ENCODE measurements at places on chromosomes 13 and 19. TPM values are rescaled to one million over a fixed set of nuclear protein-coding genes. Genes with fewer than 3 reads are reported as not detected.

GRCh38 chr19:55173714-55174409 is 6.2 kb downstream of the SYT5 start:
- ATAC-seq, result peak; percentile 70

DNA sequence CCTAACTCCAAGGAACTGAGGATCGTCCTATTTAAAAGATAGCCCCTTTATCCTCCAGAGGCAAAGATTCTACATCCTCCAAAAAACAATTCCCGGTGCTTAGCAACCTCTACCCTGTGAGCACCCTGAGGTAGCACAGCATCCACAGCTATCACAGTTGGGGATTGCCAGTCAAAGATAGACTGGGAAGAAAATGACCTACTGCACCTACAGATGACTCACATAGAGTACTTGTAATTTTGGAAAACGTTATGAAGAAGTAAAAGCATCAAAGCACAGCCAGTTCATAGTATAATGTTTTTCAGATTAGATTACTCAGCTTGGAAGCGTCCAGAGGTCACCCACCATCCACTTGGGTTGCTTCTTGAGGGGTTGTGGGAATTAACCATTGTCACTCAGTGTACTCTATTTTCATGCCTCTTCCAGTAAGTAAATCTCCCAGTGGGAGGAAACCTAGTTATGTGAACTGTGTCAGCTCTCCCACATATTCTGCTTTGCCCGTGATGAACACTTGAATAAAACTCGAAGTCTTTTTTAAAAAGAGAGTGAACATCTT is 8.9 kb upstream of the FAM124A start:
- no peak for ATAC-seq

The CYP4F2 gene
- not detected for total RNA-seq

GRCh38 chr13:93218583-93218982 is 8.0 kb upstream of the GPC6 start:
- ATAC-seq, result no peak

DNA sequence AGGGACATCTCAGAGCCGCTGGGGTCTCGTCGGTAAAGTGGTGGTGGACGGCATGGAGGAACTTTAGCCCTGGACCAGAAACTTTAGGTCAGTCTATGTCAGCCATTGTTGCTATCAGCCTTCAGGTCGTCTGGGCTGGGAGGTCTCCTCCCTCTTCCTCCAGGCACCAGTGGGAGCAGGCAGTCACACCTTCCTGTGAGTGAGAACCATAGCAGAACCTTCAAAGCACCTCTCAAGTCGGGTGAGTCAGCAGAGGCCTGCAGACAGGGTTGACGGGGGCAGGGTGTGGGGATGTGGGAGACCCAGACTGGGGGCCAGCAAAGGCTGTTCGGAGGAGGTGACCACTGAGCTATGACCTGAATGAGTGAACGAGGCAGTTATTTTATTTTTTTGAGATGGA is 15.4 kb upstream of the SBNO2 start:
- no peak for ATAC-seq

The CGB5 gene
- not detected for total RNA-seq

DNA sequence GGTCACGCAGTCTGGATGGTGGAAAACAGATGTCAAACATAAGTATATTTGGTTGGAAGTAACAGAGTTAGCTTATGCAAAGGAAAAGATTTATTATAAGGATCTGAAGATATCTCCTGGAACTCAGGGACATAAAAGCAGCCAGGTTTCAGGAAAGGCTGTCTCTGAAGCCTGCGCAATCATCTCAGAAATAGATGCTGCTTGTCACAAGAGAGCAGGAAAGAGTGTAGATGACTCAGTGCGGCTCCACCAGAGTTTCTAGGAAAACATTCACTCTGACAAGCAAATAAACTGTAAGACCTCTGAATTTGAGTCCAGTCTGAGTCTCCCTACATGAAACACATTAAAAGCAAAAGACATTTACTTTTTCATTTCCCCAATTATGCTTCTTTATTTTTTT is 220.4 kb upstream of the HTR2A start:
- ATAC-seq, result no peak

DNA sequence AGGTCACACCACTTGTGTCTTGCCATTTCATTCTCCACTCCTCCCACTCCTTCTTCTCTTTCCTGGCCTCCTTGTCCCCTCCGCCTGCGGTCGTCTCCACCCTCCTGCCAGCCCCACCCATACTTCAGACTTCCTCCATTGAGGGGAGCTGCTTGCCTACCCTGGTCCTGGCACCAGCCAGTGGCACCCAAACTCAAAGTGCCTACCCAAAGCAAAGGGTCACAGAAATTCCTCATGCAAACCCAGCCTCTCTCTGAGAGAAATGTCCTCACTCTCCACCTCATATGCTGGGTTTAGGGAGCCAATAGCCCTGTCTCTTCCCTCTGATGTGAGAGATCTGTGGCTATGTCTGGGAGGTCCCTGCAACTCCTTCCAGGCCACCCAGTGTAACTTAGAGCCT is 109.6 kb downstream of the TEX26 start:
- ATAC-seq, result no peak

DNA sequence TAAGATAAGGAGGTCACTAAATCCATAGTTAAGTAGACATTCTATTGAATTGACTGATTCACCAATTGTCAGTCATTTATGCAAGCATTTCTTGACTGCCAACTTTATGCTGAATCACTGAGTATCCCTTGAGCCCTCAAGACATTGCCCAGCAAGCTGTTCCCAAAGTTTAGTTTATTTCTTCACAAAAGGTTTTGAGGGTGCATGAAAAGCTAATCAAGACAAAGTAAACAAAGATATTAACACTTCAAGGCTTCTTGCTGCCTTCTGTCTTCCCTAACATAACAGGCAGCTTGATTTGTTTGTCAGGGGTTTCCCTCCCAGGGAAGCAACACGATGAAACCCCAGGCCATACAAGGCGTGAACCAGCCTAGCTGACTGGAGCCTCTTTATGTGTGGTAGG is 374.4 kb downstream of the SPRY2 start:
- no peak for ATAC-seq
